ENCODE measurements at places on chromosomes 11 and 22. TPM values are rescaled to one million over a fixed set of nuclear protein-coding genes. Genes with fewer than 3 reads are reported as not detected.

GRCh38 chr11:133714471-133715375 lies 130.6 kb downstream of the SPATA19 start:
- H3K36me3 ChIP-seq = no peaks in the 10 kb centered on the region
- no peaks in the 10 kb centered on the region for H3K27me3 ChIP-seq
- no peaks in the 10 kb centered on the region for H3K4me1 ChIP-seq
- H3K4me3 ChIP-seq = no peak overlapping the region

- H3K27me3 ChIP-seq = no peaks in the 10 kb centered on the region
- H3K4me3 ChIP-seq = no peak overlapping the region
- DNase-seq = no peak
- peaks cover 8% of the 10 kb centered on the region for H3K4me1 ChIP-seq
- no peaks in the 10 kb centered on the region for H3K36me3 ChIP-seq
- H3K27ac ChIP-seq = no peak overlapping the region
These were observed 108.4 kb downstream of the BLID start for GRCh38 chr11:122007601-122008071.

DNA sequence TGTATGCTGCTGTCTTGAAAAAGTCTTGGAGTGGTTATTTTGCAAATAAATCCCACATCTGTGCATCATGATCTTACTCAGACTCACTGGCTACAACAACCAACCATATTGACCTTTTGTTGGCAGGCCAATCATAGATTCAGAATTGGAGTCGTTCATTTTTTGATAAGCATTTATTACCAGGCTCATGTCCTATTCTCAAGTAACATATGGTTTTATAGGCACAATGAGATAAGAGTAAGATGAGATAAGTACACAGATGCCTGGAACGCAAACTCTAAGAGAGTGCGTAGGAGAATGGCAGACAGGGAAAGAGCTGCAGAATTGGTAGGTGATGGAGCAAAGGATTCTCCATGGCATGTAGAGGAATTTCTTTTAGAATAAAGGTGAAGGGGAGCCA lies 71.6 kb upstream of the SLC5A12 start:
- no peak for DNase-seq
- H3K4me1 ChIP-seq = no peaks in the 10 kb centered on the region
- H3K27ac ChIP-seq = no peak overlapping the region
- H3K27me3 ChIP-seq = no peaks in the 10 kb centered on the region

Gene PKNOX2
- 2.8 TPM for total RNA-seq

GRCh38 chr11:95469258-95469657 lies 238.3 kb upstream of the SESN3 start:
- no peaks in the 10 kb centered on the region for H3K36me3 ChIP-seq
- no peaks in the 10 kb centered on the region for H3K4me1 ChIP-seq
- no peak overlapping the region for H3K27ac ChIP-seq
- H3K4me3 ChIP-seq = no peak overlapping the region
- no peak for DNase-seq
- no peaks in the 10 kb centered on the region for H3K27me3 ChIP-seq

Gene SMC1B
- total RNA-seq = not detected

Gene ADORA2A
- 2.2 TPM for total RNA-seq

DNA sequence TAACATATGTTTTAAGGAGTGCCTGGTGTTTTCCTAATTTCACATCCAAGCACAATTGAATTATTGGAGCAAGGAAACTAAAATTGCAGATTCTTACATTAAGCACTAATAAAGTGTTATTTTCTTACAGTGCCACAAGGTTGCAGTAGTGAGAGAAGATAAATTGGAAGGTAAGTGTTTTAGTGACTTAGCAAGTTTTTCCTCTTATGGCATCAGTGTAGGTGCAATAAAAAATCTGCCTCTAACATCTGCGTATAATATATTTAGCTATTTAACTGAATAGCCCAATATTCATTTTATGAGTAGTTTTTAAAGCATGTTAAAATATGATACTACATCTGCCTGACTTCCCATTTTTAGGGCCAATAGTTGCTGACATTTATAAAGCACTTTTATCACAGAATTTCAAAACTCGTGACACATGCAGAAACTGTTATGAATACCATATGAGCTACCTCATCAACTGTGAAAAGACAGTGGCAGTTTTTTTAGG lies 19.0 kb downstream of the POLD3 start:
- DNase-seq = no peak
- H3K36me3 ChIP-seq = peaks cover 23% of the 10 kb centered on the region
- H3K27me3 ChIP-seq = no peaks in the 10 kb centered on the region
- no peak overlapping the region for H3K4me3 ChIP-seq

Gene FXYD6
- 10.6 TPM for total RNA-seq

Gene TUBA8
- 2.7 TPM for total RNA-seq

Gene GSTT2
- 0.81 TPM for total RNA-seq

Gene CATSPER1
- total RNA-seq = not detected

Gene ARFIP2
- 87.5 TPM for total RNA-seq

GRCh38 chr11:37506531-37506930 lies 908.5 kb upstream of the RAG2 start:
- no peak for DNase-seq
- H3K4me3 ChIP-seq = no peak overlapping the region
- H3K36me3 ChIP-seq = no peaks in the 10 kb centered on the region

DNA sequence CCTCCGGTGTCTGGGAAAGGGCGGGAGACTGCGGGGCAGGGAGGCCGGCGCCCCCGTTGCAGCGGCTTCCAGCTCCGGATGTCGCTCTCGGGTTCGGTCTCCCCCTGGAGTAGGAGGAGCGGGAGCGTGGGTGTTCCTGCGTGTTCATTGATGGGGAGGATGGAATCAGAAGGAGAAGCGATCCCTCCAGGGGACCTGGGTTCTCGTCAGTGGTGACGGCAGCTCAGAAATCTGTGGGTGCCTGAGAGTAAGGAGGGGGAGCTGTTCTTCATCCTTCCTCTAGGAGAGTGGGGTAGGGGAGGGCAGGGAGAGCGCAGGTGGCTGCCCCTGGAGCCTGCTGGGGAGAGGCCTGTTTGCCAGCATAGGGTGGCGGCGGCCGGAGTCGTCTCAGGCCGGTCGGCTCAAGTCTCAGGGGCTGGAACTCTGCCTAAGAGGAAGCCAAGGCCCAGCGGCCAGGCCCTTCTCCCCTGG lies 1.1 kb downstream of the UBASH3B start:
- peak overlapping the region; percentile 48 for H3K27ac ChIP-seq
- H3K4me3 ChIP-seq = peak overlapping the region; percentile 66

All from suprapubic skin (tissue), 4 donors.